Fibroblast of skin of right biceps (primary cell): ENCODE measurements at places on chromosomes 5 and 9.

GRCh38 chr5:175257847-175258194 lies 186.2 kb downstream of the DRD1 start:
- DNase-seq = no peak

GRCh38 chr5:1889321-1890065 lies 6.8 kb upstream of the IRX4 start:
- DNase-seq = no peak

DNA sequence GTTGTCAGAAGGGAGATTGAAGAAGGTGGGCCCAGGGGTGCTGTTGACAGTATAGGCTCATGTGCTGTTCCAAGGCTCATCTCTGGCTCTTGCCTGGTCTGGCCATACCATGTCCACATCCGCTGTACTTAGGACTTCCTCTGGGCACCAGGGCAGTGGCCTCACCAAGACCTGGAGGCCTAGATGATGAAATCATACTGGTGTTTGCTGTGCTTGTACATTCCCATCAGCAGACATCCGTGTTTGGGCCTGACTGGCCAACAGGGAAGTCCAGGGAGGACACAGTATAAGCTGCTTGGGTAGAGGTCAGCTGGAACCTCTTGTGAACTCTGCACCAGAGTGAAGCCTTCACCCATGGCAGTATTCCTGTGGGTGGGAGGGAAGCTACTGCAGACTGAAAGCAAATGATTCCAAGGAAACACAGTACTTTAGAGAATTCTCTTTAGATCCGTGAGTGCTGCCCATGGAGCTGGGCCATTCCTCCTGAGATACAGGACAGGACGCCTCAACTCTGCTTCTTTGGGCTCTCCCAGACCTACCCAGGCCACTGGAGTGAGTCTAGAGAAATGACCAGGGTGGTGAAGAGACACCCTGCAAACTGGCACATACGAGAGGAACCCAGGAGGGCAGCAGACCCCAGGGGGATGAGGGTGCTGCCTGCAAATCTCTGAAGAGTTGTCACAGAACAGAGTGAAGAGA lies 22.5 kb downstream of the POLR1E start:
- no peak for DNase-seq

- DNase-seq = no peak
These were observed 112.9 kb downstream of the ST8SIA4 start for GRCh38 chr5:100790170-100790665.

DNA sequence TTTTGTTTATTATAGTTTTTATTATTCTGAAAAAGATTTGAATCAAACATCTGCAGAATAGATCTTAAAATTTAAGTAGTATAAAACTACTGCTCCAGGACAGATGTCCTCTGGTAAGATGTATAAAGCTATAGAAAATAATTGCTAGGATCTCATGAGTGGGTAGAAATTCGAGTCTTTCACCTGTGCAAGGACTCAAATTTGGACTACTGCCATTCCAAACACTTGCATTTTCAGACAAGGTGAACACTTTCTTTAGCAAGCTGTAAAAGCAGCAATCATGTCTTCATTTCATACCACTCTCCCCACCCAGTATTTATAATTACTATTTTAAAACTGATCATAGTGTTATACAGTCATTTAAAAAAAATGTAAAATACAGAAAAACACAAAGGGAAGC lies 20.7 kb downstream of the SKP2 start:
- no peak for DNase-seq

- DNase-seq = peak; percentile 13
These were observed 89.3 kb upstream of the ALDH1A1 start for GRCh38 chr9:73042155-73042554.

DNA sequence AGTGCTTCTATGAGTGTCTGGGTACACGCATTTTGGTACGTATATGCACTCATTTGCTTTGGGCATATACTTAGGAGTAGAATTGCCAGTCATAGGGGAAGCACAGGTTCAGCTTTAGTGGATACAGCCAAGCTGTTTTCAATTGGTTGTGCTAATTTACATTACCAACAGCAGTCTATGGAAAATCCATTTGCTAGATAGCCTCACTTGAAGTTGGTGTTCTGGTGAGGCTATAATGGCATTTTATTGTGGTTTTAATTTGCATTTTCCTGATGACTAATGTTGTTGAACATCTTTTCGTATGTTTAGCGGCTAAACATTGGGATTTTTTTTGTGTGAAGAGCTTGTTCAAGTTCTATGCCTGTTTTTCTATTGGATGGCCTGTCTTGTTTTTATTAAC lies 76.8 kb upstream of the ANKH start:
- DNase-seq = peak; percentile 17

GRCh38 chr5:137119321-137119720 lies 379.8 kb downstream of the SPOCK1 start:
- DNase-seq = no peak

- DNase-seq = no peak
These were observed 41.9 kb upstream of the TESK1 start for GRCh38 chr9:35562895-35563780.

GRCh38 chr5:132773114-132773513 lies 3.9 kb downstream of the SEPTIN8 start:
- DNase-seq = no peak

DNA sequence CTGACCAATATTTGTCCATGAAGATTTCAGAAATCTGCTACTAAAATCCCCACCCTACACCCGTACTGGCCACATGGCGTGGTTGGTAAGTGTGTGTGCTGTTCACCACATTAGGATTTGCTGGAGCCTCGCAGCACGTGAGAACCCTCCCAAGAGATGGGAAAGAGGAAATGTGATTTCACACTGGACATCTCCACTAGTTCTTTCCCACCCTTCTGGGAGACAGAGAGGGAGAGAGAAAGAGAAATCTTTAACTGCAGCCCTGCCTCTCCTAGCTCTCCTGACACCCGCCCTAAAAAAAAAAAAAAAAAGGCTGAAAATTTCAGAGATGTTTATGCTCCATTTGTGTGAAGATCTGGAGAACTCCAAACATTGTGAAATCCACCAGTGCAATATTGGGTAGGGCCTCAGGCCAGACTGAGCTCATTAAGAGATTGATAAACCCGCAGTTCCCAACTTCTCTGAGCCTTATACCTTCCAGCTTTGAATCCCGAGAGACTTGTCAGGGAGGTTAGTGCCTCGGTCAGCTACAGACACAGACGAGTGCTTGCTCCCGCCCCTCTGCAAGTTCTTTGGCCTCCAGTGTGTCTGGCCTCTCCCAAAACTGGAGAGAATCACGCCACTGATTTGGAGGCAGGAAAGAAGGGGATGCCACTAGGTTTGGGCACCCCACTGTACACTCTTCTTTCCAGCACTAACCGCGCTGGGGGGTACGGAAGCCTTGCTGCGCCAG lies 1.9 kb downstream of the SPRY4 start:
- DNase-seq = peak; percentile 66

- peak; percentile 39 for DNase-seq
These were observed 14.1 kb downstream of the TRIM7 start for GRCh38 chr5:181190711-181191525.

GRCh38 chr5:179312557-179313235 lies 32.6 kb downstream of the ADAMTS2 start:
- no peak for DNase-seq

GRCh38 chr5:154900066-154900465 lies 37.9 kb downstream of the GEMIN5 start:
- DNase-seq = no peak
